ENCODE measurements at places on chromosomes 6 and 20. TPM values are rescaled to one million over a fixed set of nuclear protein-coding genes. Genes with fewer than 3 reads are reported as not detected.

GRCh38 chr6:166560222-166560621, 26.3 kb downstream of the RAMACL start:
- DNase-seq, result no peak

DNA sequence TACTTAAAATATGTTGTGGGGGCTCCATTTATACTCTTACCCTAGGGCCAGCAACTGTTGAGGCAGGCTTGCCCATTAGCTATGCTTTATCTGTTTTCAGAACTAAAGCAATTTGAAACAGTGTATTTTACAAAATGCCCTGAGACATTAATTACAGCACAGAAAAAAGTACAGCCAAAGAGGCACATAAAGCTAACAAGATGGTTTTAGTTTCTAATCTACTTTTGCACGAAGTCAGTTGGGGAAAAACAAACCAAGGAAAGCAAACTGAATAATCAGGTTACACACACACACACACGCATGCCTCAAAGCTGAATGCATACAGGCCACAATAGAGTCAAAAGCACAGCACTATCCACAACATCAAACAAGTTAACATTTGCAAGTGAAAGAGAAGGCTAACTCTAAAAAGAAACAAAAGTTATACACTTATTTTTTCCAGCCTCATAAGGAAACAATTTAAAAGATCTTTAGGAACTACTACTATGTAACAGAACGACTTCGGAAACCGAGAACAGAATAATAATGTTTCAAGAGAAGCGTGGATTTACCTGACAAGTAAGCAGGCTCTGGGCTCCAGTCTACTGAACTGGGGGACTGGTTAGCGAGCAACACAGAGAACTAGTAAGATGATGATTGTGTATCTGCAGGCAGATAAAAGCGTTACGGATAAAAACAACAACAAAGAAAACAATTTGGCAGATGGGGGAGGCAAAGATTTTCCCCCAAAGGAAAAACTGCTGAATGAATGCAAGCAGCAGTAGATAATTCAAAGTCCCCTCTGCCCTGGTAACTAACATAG, 1.7 kb downstream of the SYCP2 start:
- DNase-seq, result no peak

GRCh38 chr6:136979206-136979605, 57.1 kb downstream of the SLC35D3 start:
- DNase-seq, result no peak

GRCh38 chr20:56711018-56711417, 81.9 kb downstream of the TFAP2C start:
- no peak for DNase-seq

DNA sequence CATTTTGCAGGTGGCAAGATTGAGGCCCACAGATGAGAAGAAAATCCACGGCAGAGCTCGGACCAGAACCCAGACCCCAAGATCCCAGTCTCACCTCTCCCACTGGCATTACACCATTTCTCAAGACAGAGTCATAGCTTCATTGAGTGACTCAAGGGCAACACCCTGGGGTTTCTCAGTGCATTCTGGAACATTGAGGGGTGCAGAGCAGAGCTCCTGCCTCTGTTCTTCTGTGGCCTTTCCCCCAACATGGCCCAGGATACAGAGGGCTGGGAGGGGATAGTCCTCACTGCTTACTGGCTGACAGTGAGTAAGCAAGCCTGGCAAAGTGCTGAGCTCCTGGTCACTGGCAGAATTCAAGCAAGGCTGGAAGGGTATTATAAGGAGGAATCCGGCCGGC, 74.0 kb downstream of the MDGA1 start:
- no peak for DNase-seq

- DNase-seq, result no peak
Observed at GRCh38 chr6:146673069-146673468, 74.3 kb downstream of the ADGB start.

DNA sequence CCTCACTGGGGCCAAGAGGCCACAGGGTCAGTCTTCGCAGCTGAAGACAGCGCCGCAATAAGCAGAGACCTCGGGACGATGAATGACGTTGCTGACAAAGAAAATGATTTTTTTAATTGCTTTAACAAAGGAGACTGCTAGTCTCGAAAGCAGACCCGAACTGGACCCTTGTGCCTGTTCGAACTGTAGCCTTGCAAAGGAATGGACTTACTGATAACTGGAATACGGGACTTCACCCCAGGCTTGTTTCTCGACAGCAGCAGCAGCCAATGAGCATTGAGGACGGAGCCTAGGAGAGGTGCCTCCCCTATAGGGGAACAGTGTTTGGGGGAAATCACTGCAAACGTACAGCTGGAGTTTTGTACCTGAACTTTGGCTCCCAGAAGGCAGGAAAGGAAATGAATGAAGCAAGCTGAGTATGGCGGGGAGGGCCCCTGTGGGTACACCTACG, 1.3 kb upstream of the TAF4 start:
- peak; percentile 50 for DNase-seq

GRCh38 chr6:2102966-2103365, 142.4 kb downstream of the GMDS start:
- DNase-seq, result no peak

- DNase-seq, result no peak
Observed at GRCh38 chr6:13412639-13413465, 74.5 kb downstream of the GFOD1 start.

- no peak for DNase-seq
Observed at GRCh38 chr20:916125-916799, at the start of gene ANGPT4. ANGPT4 (minus strand) TSS chr20:916334; CDS start chr20:916214, 120 bp downstream.

- no peak for DNase-seq
Observed at GRCh38 chr20:33313686-33314314, 30.8 kb downstream of the BPIFB1 start.

The HSPA1B gene
- total RNA-seq, result 68.8 TPM

The SLC35D3 gene
- total RNA-seq, result not detected

The PRICKLE4 gene
- total RNA-seq, result 6.9 TPM

The PLAGL1 gene
- 6.5 TPM for total RNA-seq

The HLA-DMB gene
- total RNA-seq, result 2.9 TPM

The CYB5R4 gene
- 2.9 TPM for total RNA-seq

Measured in dermis blood vessel endothelial cell (primary cell).